ENCODE measurements at places on chromosomes 3 and 15.

DNA sequence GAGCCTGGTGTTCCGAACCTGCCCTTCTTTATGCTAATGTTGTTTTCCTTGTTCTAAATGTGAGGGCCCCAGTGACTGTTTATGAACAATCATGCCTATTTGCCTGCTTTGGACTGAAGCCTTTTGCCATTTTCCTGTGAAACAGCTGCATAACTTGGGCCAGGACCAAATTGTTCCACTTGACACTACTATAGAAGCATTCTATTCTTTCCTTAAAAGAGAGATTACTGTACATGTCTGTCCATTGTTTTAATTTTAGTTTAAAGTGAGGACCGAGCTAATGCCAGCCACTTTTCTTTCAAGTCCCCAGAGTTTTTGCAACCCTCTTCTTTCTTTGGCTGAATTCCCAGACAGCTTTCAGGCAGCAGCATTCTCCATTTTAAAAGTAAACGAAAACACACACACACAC, 980.3 kb downstream of the CADM2 start:
- no peak for DNase-seq

DNA sequence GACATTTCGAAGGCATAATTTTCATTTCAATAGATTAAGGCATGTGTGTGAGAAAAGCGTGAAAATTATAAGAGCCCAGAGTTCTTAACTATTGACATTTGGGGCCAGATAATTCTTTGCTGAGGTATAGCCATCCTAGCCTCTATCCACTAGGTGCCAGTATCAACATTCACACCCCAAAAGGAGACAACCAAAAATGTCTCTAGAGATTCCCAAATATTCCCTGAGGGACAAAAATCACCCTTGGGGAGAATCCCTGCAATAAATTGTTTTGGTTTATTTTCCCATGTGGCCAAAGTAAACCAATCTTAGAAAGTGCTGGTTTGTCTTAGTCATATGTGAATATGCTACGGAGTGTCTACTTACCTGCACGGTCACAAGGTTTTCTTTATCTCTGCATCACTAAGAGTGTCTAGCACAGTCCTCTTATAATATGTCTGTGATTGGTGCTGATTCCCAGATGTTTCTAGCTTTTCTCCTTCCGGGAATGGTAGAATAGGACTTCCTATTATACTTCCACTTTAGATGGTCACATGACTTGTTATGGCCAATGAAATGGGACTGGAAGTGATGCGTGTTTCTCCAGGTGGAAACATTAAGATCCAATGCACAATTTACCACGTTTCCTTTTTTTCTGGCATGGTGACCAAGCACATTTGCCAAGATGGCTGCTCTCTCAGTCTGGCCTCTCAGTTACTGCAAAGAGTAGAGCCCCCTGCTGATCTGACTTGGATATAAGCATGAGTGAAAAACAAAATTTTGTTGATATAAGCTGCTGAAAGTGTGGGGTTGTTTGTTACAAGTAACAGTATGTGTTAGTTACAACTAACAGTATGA, 8.0 kb upstream of the KBTBD8 start:
- peak; percentile 19 for DNase-seq

- DNase-seq, result no peak
Measured at GRCh38 chr3:9204253-9204992, 45.0 kb downstream of the SRGAP3 start.

DNA sequence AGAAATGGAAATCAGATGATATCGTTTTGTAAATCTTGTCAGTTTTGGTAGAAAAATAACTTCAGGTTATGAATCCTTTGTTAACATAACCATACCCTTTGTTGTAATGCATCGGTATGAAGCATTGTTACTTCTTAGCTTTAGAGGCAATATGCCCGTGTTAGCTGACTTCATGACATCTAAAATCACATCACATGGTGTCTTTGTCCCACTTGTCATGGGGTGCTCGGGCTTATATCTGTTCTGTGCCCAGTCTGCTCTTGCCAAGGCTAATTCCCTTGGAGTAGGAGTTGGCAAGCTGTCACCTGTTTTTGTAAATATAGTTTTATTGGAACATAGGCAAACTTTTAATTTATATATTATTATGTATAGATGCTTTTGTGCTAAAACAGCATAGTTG, 39.6 kb downstream of the SLC25A26 start:
- DNase-seq, result no peak

GRCh38 chr3:39388741-39389248, 5.6 kb downstream of the SLC25A38 start:
- DNase-seq, result peak; percentile 71

- DNase-seq, result no peak
Measured at GRCh38 chr3:130929804-130930203, 35.9 kb downstream of the ATP2C1 start.

DNA sequence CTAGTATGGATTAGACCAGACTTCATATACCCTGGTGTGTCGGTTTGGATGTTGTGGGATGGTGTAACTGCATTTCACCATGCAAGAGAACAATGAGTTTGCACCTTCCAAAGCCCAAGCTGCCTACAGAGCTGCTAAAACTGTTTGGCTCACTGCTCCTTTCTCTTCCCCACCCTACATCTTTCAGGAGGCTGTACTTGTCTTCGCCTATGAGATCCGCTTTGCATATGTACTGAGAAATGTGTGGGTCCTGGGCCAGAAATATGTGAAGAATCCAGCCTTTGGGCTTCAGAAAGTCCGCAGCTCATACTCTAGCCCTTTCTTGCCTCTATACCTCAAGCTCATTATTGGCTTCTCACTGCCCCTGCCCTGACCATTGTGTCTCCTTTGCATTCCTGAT, 1060.0 kb downstream of the NTRK3 start:
- no peak for DNase-seq

DNA sequence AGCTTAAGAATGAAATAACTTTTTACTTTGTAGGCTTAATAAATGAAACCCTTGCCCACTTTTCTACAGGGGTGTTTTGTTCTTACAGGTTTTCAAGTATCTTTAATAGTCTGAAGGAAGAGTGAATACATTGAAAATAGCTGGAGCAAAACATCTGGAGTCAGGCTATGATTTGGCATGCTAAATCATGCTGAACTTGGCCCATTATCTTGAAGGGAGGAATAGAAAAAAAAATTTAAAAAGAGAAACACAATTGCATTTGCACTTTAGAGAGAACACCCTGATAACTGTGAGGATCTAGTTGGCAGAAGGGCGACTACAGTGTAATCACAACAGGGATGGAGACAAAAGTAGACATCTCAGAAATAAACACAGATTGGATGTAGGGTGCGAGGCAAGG, 1.8 kb upstream of the IQGAP1 start:
- no peak for DNase-seq

- no peak for DNase-seq
Measured at GRCh38 chr3:71851878-71852277, 66.9 kb upstream of the PROK2 start.

GRCh38 chr3:167520266-167521005, 46.6 kb upstream of the SERPINI2 start:
- no peak for DNase-seq

GRCh38 chr3:65497846-65498245, 540.9 kb downstream of the MAGI1 start:
- no peak for DNase-seq

- DNase-seq, result no peak
Measured at GRCh38 chr3:175108613-175109151, 249.5 kb downstream of the NAALADL2 start.

DNA sequence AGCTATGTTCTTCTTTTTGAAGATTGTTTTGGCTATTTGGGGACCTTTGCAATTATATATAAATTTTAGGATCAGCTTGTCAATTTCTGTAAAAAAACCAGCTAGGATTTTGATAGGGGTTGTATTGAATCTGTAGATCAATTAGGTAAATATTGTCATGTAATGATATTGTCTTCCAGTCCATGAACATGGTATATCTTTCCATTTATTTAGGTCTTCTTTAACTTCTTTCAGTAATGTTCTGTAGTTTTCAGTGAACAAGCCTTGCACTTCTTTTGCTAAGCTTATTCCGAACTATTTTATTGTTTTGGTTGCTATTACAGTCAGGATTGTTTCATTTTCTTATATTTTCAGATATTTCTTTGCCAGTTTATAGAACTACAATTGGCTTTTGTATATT, 175.8 kb upstream of the RARB start:
- DNase-seq, result no peak

DNA sequence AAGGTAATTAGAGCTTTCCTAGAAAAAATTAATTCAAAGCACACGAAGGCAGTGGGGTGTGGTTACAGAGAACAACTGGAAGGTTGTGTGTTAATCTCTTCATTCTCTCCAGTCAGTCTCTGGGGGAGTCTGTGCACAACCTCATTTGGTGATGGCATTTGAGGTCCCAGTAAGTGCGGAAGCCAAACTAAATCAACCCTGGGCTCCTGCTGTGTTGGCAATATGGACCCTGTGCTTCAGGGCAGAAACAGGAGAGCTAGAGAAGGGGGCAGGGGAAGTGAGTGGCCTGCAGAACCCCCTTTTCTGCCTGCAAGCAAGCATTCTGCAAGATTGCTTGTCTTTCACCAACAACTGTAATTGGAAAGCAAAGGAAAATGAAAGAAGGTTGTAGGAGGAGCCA, 195.9 kb upstream of the ST8SIA2 start:
- no peak for DNase-seq

DNA sequence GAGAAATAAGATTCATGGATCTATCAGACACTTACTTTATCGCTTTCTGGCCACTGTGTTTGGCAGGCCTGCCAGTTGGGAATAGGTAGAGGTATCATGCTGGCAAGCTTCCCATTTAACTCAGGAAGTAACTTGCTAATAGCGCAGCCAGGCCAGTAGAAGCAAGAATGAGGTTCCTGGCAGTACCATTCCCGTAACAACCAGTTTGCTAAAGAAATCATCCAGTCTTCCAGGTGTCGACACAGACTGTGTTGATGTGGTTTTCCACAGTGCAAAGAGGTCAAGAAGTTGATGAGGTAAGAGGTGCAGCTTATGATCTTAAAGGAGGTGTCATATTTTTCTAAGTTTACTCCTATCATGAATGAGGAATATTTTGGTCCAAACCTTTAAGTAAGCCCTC, 46.2 kb downstream of the DPH6 start:
- DNase-seq, result no peak

- no peak for DNase-seq
Measured at GRCh38 chr3:126926684-126927400, 56.1 kb upstream of the PLXNA1 start.

- no peak for DNase-seq
Measured at GRCh38 chr3:87136066-87136596, 91.0 kb upstream of the CHMP2B start.

DNA sequence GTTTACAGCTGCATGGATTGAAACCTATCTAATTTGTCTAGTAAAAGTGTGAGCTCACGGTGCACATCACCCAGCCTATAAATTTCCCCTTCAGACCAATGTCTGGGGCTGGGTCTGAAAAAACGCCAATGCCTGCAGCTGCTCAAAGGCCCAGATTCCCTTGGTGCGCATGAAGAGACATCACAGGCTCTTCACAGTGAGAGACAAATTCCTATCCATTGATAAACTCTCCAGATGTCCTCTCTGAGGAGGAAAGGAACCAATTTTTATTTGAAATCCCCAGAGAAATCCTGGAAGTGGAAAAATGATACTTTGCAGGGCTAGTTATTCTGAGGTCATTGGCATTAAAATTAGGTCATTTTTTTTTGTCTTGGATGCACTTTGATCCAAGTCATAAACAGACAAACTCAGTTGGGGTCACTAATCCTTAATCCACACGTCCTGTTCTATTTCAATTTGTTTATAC, 360.5 kb downstream of the EPHA3 start:
- DNase-seq, result no peak

GRCh38 chr3:71226565-71227269, 356.8 kb downstream of the FOXP1 start:
- DNase-seq, result peak; percentile 48

GRCh38 chr3:185988816-185989175, 51.0 kb upstream of the TRA2B start:
- no peak for DNase-seq

GRCh38 chr3:127110982-127111693, 81.8 kb upstream of the PRR23E start:
- no peak for DNase-seq

DNA sequence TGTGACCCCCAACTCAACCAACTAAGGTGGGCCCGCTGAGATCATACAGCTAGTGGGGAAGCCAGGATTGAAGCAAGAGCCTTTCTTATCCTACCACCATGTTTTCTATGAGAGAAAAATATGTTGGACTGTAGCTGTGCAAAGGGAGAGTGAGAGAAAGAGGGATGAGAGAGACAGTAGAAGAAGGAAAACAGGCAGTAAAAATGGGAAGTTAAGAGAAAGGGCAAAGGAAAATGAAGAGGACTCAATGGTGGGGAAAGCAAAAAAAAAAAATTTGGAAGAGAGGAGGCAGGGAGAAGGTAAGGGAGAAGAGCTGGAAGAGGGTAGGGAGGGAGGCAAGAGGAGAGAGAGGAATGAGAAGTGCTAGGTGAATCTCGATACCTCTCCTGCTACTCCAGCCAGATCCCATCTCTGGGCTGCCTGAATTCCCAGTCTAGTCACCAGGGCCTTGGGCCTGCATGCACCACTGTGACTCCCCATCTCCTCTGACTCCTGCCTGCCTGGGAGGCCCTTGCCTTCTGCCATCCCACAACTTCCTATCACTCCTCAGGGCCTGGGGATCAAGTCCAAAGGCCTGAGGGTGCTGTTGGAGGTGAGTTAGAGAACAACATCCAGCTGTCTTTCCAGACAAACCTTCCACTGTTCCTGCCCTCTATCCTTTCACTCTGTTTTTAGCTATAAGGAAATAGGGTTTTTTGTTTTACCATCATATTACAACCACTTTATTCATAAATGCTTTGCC, 15.7 kb downstream of the FAM81A start:
- no peak for DNase-seq

- no peak for DNase-seq
Measured at GRCh38 chr15:50344006-50344464, 11.0 kb downstream of the GABPB1 start.

- DNase-seq, result no peak
Measured at GRCh38 chr3:120160050-120160449, 65.8 kb upstream of the GSK3B start.

DNA sequence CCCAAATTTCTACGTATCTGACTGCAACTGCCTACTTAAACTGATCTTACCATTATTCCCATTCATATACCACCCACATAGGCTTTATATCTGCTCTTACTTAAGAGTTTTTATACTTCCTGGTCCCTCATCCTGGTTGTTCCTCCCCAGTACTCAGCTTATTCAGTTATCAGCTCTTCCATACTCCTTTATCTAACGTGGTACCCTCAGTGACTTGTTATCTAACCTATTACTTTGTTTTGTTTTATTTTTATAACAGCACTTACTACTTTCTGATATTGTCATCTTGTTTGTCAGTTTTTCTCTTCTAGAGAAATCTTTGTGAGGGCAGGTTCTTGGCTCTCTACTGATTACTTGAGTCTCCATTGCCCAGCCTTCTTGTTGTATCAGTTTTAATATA, 100.6 kb downstream of the ZNF609 start:
- DNase-seq, result no peak

DNA sequence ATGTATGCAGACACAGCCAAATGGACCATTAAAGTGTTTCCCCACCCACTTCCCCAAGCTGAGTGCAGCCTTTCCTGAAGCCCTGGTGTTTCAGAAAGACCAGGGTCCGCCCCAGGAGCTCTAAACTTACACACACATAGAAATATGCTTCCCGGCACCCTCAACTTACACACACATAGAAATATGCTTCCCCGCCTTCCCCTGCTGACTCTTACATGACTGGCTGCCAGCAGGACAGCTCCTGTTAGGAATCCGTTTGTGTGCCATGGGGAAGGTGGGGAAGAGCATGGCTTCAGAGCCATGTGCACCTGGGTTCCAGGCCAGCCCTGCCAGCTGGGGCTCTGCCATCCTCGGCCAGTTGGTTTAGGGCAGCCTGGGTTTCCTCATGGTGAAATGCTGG, 3.6 kb downstream of the CLEC3B start:
- no peak for DNase-seq

Data from GM19239 (cell line).